ENCODE measurements at places on chromosomes 12 and 14.

DNA sequence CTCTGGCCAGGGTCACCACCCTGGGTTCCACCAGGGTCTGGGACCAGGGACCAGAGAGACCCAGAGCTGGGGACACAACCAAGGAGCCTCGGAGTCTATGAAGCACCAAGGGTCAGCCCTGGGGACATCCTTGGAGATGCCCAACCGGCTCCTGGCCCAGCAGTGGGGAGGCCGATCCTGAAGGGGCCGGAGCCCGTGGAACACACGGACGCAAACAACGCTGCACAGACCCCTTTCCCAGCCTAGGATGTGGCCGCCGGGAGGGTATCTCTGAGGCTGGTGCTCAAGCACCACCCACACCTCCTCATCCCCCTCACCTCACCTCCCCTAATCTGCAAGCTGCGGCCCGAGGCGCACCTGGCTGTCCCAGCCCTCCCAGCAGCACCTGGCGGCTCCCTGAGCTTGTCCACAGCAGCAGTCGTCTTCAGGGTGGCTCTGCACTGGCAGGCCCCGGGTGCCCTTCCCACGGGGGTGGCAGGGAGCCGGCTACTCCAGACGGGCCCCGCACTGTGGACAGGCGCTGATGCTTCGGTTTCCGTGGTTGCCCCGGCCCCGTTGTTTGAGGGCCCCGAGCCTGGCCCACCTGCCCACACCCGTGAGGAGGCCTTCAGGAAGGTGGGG is 146.8 kb upstream of the C14orf180 start:
- no peak for DNase-seq

GRCh38 chr14:94227029-94227428 is 52.9 kb downstream of the PPP4R4 start:
- DNase-seq: no peak

DNA sequence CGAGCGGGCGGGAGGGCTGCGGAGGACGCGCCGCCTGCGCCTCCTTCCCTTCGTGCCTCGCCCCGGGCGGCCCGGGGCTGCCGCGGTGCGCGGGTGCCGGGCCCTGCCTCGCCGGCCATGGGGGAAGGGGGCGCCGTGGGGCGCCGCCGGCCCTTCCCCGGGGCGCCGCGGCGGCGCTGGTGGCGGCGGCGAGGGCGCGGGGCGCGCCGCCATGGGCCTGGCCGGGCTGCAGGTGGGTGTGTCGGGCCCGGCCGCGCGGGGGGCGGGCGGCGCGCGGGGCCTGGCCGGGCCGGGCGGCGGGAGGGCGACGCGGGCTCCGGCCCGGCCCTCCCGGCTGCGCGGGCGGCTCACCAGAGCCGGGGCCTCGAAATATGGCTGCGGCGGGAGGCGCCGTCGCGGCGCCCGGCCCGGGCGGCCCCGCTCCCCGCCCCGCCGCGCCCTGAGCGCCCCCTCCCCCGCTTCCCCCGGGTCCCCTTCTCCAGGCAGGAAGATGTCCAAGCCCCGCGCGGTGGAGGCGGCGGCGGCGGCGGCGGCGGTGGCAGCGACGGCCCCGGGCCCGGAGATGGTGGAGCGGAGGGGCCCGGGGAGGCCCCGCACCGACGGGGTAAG is 5.1 kb downstream of the KMT5A start:
- DNase-seq: no peak

DNA sequence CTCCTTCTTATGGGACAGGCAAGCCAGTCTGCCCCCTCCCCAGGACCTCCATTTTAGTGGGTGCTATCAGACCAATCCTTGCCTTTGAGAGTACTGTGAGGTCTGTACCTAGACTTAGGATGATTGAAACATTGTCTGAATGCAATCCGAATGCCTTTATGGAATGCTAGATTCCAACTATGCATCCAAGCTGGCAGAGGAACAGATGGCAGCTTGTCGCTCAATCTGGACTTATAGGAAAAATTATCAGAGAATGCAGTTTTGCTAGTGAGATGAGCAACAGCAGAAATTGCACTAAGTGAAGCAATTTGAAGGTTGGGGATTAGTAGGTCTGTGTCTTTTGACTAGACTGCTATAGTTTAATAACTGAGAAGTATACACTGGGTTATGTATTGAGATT is 109.1 kb downstream of the DYRK2 start:
- DNase-seq: no peak

GRCh38 chr14:69612014-69612782 is 802 bp downstream of the SUSD6 start:
- DNase-seq: no peak

DNA sequence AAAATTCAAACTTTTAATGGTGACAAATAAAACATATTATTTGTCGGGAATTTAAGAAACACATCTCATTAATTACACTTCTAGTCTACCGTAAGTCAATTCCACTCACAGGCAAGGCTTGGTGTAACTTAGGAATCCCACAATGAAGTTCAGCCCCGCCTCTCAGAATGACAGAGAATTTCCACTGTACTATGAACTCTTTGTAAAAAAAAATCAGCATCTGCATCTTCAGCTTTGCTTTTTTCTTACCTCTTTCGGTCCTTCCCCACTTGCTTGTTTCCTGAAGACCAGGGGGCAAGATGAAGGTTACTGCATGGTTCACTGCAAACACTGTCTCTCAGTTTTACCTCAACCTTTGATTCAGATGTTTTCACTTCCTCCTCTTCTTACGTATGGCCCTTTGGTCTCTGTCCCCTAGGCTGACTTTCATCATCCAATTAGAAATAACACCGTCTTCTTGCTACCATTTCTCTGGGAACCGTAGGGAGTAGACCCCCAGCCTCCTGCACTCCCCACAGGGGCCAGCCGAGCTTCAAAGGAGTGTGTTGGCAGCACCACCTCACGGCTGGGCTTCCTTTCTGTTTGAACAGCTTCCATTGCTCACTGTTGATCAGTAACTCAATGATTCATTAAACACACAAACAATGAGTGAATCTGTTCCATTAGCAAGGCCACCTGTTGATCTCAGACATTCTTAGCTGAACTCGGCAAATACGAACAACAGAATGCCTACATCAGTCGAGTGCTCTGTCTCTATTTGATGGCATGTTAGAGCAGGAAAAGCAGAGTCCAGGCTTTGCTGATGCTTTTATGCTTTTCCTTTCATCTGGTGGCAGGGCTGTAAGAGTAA is 343.0 kb downstream of the BMP4 start:
- no peak for DNase-seq

DNA sequence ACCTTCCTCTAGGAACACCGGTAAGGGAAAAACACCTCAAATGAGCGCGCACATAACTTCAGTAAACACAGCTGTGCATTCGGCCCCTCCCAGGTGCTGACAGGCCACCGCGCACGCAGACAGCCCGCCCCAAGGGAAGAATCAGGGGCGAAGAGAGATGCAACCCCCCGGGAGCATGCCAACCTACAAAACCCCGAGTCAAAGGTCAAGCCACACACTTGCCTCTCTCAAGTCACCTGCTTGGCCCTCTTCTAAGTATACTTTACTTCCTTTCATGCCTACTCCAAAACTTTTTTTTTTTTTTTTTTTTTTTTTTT is 2.3 kb upstream of the CYP46A1 start:
- no peak for DNase-seq
